ENCODE measurements at places on chromosomes 2 and 18.

- DNase-seq = no peak
These were observed 86.9 kb downstream of the SESTD1 start for GRCh38 chr2:179177694-179178093.

GRCh38 chr2:72114693-72115051 is 33.0 kb downstream of the CYP26B1 start:
- DNase-seq = no peak

DNA sequence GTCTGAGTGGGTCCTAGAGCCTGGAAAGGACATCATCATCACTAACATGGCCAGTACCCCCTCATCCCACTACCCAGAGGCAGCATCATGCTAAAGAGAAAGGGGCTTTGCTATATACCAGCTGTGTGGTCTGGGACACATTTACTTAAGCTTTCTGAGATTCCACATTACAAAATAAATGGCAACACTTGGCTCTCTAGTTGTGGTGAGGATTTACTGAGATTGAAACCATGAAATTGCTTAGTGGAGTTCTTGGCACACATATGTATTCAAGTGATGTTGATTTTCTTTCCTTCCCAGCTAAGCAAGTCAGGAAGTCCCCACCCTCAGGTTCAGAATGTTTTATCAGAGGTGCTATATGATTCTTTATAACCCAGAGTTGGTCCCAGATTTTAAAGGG is 362.0 kb downstream of the CLIP4 start:
- no peak for DNase-seq

DNA sequence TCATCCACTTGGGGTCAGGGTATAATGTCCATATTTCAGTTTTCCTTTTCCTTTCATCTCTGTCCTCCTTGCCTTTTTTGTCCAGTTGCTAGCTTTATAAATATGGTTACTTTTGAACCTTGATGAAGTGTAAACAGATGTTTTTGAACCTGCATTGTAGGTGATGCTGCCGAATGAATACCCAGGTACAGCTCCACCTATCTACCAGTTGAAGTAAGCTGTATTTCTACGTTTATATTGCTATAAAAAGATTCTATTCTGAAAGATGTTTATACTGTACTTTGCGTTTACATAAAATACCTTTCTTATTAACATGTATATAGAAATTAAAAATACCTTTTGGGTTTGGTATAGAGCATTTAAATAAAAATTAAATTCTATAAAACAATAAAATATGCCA is 2.2 kb downstream of the IMPACT start:
- DNase-seq = no peak

GRCh38 chr2:205463466-205464025 is 218.8 kb upstream of the NRP2 start:
- no peak for DNase-seq

DNA sequence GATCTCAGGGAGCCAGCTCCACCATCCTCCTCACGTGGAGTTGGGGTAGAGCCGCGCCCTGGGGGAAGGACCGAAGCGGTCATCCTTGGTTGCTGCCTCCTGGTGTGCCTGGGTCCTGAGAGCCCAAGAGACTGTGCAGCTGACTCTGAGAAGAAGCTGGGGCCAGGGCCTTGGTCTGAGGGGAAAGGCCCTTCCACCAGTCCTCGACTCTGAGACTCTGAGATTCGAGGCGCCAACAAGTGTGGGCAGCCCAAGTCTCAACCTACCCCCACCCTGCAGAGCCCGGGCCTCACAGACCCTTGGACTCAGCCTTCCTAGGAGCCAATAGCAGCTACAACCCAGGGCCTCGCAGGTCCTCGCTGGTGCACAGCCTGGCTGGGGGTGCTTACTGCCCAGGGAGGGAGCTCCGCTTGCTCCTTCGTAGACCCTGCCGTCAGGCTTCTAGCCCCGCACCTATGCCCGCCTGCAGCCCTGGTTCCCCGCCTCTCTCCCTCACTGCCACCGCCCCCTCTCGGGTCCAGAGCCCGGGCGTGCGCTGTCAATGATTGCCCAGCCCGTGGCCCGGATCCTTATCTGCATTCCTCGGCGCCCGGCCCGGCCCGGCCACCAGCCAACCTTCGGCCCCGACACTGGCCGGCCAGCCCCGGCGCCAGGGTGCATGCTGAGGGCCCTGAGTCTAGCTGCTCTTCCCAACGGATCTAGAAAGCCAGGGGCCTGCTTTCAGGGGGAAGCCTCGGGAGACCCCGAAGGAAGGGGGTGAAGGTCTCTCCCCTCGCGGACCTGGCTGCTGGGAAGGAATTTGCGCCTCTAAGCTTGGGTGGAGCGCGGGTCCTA is 2.0 kb downstream of the IHH start:
- no peak for DNase-seq

DNA sequence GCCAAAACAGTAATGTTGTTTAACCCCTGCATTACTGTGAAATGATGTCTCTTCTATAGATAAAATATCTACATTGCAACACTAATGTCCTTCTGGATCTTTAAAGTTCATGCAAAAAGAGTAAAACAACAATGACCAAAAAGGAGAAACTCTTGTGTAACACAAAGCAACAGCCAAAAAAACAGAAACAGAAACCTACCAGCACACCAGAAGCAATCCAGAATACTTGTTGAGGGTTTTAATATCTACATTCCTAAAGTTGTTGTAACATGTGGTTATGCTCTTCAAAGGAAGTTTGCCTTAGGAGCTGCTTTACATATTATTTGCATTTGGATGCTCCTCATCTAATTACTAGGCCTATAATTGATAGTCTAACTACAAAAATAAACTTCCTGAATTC is 157.2 kb downstream of the BABAM2 start:
- DNase-seq = no peak

DNA sequence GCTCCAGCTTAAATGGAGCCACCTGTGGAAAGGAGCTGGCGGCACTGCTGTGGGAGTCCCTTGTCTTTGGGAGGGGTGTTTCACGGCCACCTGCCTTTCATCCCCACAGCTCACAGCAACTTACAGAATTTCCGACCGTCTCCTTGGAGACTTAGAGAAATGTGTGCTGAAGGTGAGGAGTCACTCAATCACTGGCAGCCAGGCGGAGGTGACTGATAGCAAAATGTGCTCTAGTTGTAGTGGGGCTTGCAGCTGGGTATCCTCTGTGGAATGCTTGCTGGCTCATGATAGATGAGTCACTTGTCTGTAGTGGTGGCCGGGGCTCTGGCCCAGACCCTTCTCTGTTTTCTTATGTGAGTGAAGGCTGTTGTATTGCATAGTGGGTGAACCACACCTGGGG is 110.7 kb downstream of the SH3RF3 start:
- DNase-seq = no peak

DNA sequence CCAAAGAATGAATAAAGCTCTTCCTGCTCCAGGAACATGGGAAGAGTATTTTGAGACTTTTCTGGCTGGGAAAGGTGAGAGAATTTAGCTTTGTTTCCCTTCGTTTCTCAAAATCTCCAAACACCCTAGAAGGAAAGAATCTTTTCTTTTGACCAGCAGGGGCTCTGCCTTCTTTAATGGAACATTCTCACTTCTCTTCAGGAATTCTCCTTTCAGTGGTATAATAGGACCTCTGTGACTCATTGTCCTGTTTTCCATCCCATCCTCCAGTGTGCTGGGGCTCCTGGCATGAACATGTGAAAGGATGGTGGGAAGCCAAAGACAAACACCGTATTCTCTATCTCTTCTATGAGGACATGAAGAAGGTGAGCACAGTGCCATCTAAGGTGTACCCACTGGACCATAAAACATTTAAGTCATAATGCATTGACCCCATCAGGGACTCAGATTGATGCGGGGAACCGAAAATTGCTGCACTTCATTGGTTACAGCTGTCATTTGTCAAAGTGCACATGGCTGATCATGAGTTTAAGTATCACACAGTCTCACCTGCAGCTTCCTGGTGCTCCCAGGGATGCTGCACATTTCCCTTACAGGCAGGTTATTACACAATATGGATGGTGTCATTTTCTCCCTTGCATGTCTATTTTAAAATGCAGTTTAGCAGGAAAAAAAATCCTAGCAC is 5.5 kb downstream of the SULT1C4 start:
- DNase-seq = no peak

GRCh38 chr2:9655441-9656269 is 24.9 kb upstream of the YWHAQ start:
- DNase-seq = peak; percentile 24

GRCh38 chr2:20415511-20415918 is 31.4 kb upstream of the RHOB start:
- DNase-seq = no peak

DNA sequence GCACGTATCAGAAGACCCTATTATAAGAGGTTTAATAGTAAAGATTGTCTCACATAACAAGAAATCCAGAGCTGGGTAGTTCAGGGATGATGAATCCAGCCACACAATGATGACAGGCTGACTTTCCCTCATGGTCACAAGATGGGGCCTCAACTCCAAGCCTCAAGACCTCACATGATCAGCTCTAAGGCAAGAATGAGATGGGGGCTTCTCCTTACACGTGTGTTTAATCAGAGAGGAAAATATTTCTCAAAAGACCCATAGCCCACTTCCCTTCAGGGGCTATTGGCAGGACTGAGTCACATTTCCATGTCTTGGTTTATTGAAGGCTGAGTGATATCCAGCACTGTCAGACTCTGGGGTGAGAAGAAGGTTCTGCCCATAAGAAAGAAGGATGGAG is 100.2 kb upstream of the FOSL2 start:
- DNase-seq = no peak

GRCh38 chr18:37577051-37577611 is 11.5 kb upstream of the CELF4 start:
- no peak for DNase-seq

- no peak for DNase-seq
These were observed 57.1 kb upstream of the MSH6 start for GRCh38 chr2:47725808-47726207.

DNA sequence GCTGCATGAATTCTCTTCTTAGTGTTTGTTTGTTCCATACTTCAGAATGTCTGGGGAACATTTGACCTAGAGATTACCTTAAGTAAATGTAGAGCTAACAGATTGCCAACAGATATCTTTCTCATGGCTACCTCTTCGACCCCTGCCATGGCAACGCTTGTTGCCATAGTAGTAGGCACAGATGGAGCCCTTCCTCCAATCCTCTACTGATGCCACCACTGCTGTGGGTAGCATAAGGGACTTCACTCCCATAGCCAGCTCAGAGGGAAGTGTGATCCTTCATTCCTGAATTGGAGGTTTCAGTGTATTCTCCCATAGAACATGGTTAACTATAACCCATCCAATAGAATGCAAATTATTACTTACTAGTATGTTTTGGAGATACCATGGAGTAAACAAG is 543.6 kb upstream of the NRP2 start:
- no peak for DNase-seq

DNA sequence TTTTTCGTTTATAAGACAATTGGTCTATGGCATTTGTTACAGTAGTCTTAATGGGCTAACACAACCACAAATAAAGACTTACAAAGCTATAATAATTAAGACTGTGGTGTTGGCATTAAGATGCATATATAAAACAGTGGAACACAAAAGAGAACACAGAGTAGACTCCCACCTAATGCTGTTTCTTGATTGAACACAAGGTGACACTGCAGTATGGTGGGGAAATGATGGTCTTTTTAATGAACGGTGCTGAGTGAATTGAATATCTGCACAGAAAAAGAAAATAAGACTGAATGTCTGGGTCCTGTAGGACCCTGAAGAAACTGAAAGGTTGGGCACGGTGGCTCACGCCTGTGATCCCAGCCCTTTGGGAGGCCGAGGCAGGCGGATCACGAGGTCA is 1136.6 kb upstream of the NXPH2 start:
- no peak for DNase-seq

Data from immature natural killer cell (primary cell).